ENCODE measurements at places on chromosomes 1 and 21.

DNA sequence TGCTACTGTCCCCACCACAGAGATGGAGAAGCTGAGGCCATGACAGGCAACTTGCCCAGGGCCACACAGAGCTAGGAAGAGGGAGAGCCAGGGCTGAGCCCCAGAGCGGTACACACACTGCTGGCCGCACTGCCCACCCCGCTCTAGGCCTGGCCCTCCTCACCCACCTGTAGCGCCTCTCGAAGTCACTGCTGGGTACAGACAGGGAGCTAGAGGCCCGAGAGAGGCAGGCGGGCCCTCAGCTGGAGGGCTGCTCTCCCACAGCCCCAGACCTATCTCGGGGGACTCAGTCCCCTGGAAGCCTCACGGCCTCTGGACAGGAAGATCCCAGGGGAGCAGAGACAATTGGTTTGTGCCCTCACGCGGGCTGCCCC, 17.3 kb upstream of the PLEKHG5 start:
- no peak for DNase-seq

- no peak for DNase-seq
Observed at GRCh38 chr1:26824731-26825130, 1.8 kb upstream of the ZDHHC18 start.

GRCh38 chr1:50735443-50735842, 224.6 kb downstream of the FAF1 start:
- DNase-seq: peak; percentile 47

GRCh38 chr1:35186239-35186638, 6.7 kb downstream of the SFPQ start:
- DNase-seq: no peak

- DNase-seq: peak; percentile 51
Observed at GRCh38 chr1:93021539-93022134, 57.4 kb upstream of the MTF2 start.

GRCh38 chr1:90457985-90458384, 259.1 kb downstream of the BARHL2 start:
- no peak for DNase-seq

- no peak for DNase-seq
Observed at GRCh38 chr1:31383967-31384366, 11.1 kb upstream of the FABP3 start.

GRCh38 chr1:64036549-64036948, 166.9 kb upstream of the UBE2U start:
- DNase-seq: no peak

- peak; percentile 30 for DNase-seq
Observed at GRCh38 chr1:83889707-83890106, 109.2 kb downstream of the TTLL7 start.

DNA sequence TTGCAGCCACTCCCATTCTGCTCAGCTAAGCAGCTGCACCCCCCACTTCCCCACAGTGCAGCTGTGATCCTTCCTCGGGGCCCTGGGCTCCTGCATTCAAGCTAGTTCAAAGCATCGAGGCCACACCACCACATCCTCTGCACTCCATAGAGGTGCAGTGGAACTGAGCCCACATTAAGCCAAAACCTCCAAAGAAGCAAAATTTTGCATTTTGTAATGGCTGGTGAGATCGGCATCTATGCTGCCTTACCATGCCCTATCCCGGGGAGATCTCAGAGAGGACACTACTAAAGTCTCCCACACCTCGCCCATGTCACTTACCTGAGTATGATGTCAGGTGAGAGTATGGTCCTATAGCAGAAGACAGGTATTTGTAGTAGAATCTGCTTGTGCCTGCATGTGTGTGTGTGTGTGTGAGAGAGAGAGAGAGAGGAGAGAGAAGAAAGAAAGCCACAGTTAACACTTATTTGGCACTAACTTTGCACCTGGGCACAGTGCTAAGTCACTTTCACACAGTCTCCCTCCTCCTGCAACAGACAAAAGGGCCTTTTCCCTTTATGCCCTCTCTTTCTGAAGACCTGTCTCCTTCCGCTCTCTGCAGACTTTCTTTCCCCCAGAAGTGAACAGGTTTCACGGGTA, 89.8 kb downstream of the KIF14 start:
- no peak for DNase-seq

DNA sequence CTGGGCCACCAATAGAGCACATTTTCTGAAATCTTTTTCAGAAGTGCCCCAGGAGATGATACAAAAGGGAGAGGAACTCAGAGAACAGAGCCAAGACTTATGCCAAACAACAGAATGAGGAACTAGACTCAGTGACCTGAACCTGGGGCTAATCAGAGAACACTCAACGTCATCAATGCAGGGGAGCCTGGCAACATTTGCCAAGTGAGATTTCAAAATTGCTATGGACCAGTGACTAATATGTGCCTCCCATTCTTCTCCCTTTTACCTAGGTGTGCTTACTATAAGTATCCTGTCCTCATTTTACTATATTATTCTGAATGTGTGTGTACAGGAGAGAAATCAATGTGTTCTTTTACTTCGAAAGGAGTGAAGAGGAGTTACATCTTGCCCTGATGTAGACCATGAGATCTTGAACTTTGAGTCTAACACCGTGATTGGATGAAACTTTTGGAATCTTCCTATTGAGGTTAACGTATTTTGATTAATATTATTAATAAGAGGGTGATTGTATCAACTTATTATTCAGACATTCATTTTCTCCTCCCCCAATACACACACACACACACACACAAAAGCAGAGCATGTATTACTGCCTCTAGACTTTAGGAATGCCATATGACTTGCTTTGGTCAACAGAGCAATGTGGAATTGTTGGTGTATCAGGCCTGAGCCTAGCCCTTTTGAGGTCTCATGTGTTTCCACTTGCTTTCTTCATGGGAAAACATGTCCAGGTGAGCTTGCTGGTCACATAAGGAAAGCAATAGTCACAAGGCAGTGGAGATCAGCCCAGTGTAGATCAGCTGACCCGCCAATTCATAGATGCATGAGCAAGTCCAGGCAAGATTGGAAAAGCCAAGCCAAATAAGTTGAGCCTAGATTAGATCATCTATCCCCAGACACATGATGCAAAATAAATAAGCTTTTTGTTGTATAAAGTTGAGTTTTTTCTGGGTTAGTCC, 80.3 kb upstream of the ETS2 start:
- no peak for DNase-seq

- DNase-seq: peak; percentile 41
Observed at GRCh38 chr1:25650289-25650576, 33.6 kb downstream of the MAN1C1 start.

GRCh38 chr1:93629101-93630059, 52.3 kb downstream of the BCAR3 start:
- DNase-seq: peak; percentile 79

GRCh38 chr21:21084179-21084578, 86.0 kb downstream of the NCAM2 start:
- peak; percentile 34 for DNase-seq

- no peak for DNase-seq
Observed at GRCh38 chr1:173012126-173012525, 38.6 kb downstream of the TNFSF18 start.

DNA sequence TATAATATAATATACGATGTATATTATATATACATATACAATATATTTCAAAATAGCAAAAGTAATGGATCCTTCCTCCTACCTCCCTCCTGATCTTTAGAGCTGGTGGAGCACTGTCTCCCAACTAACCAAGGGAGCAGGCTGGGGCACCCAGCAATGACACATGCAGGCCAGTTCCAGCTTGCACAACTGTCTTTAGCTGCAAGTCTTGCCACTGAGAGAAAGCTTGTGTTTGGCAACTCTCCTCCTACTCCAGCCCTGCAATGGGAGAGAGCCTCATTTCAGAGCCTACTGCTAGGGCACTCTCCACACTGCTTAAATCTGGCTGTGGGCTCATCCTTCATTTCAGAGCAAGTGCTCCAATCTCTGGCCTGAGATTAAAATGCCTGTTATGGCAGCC, 469.8 kb upstream of the OLFM3 start:
- no peak for DNase-seq

GRCh38 chr21:45865106-45865835, 116.3 kb upstream of the COL6A1 start:
- peak; percentile 93 for DNase-seq

Measured in iris pigment epithelial cell (primary cell).